BE2C (cell line): ENCODE measurements at places on chromosomes 2 and 18.

GRCh38 chr2:12803607-12804006 is 86.9 kb downstream of the TRIB2 start:
- no peak for DNase-seq

DNA sequence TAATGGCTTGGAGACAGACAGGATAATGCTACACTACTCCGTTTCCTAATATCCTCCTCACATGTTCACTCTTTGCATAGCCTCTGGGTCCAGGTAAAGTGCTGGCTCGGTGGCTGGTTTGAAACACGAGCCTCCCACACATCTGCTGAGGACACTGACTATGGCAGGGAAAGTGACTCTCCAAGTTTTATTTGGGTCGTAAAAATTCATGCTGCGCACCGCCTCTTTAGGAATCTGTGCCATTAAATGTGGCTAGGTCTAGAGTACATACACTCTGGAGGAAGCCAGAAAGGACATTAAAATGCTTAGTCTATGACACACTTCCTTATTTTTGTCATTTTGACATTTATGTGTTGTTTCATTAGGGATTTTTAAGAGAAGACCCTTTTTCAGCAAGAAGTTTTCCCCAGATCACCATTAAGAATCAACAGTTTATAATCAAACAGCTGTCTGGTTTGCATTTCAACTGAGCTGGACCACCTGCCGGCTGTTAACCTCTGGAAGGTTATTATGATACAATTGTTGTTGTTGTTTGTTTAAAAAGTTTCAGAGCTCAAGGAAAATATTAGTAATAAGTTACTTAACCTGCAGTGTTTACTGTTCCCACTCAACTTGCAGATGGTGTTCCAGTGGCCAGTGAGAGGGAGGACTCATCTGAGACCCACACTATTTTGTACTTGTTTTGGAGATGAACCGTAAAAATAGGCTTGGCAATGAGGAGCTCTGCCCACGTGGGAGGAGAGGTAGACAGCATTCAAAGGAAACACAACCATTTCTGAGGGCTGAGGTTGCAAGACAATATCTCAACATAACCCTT is 443.3 kb upstream of the MEIS1 start:
- DNase-seq = no peak

DNA sequence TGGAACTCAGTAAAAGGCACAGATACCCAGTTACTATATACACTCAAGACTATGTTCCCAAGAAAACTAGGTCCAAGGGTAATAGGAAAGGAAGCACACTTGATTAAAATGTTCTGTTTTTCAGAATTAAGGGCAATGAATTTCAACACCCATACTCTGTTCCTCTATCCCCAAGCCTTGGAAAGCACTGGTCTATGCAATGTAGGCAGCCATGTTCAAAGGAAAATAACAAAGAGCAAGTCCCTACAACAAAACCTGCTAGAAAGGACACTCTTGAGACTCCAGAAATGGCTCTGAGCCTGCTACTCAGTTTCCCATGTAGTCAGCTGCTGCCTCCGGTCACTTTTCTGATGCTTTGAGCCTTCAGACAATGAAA is 6.8 kb downstream of the CYB5A start:
- DNase-seq = no peak

GRCh38 chr18:7766346-7766745 is 199.2 kb downstream of the PTPRM start:
- DNase-seq = peak; percentile 48

- DNase-seq = no peak
These were observed 96.8 kb downstream of the FBXO15 start for GRCh38 chr18:74050807-74051206.

- no peak for DNase-seq
These were observed 148.3 kb downstream of the RHBDD1 start for GRCh38 chr2:226983895-226984749.

DNA sequence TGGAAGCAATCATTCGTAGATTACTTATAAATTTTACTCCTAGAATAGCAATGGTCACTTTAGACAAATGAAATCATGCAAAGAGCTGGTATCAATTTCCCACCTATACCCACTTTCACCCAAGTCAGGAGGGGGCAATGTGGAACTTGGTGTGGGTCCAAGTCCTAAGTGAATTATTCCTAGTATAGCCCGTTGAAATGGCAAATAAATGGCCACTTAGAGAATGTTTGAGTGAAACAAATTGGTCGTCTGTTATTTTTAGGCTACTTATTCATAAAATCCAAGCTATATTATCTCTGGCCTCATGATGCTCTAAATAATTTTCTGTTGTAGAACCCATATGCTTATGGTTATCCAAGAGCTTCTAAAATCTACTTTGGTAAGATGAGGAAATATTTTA is 98.1 kb downstream of the MYO3B start:
- DNase-seq = peak; percentile 23

DNA sequence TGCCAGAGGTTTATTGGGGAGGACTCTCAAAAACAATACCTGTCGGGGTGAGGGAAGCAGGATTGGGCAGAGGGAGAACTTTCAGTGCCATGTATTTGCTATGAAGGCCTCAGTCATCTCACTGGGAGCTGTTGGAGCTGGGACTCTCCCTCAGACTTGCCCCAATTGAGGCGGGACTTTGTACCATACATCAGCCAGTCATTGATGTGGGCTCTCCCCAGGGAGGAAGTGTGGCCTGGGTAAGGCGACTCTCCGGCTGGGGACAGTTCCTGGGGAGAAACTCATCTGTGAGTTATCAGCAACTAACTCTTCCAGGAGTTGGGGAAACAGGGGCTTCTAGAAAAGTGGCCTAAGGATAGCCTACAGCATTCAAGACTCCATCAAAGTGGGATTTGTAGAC is 66.5 kb downstream of the FTCDNL1 start:
- DNase-seq = no peak

- no peak for DNase-seq
These were observed 48.3 kb upstream of the ACAA2 start for GRCh38 chr18:49861659-49862058.

- DNase-seq = no peak
These were observed 135.8 kb downstream of the TPO start for GRCh38 chr2:1548910-1549673.

DNA sequence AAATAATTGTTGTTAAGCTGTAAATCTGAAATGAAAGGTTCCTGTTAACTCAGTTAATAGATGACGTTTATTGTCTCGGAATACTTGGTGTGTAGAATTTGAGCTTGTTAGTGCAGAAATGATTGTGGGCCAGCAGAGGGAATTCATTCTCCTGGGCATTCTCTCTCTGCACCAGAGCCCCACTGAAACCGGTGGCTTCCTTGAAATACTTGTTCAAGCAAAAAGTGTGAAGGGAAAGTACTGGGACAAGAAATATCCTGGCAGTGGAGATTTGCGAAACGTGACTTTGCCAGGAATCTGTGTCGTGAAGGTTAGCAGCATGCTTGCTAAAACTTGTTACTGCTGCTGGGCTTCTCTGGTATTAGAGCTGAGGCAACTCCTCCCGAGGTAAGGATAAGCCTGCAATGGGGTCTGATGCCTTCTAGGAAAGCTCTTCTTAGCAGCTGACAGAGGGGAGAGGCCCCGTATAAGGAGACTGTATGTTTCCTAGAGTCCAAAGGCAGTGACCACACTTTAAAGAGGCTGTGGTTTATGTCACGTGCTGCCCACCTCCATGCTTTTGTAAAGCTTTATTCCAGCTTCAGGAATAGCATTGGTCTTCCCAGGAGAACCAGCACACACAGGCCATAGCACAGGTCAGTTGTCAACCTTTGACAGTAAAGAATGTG is 2.0 kb downstream of the ITGA6 start:
- DNase-seq = no peak

DNA sequence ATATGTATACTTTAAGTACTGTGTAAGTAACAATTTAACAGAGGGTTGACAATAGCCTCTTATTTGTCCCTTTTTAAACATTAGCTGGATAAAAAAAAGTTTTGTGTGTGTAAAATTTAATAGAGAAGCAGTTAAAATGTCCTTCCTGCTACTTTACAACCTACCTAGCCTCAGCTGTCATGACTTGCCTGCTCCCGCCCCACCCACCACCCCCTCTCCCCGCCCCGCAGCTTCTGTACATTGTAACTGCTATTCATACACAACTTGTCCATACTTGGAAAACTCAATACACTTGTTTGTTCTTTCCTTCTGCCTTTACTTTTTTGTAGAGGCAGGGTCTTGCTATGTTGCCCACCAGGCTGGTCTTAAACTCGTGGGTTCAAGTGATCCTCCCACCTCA is 19.5 kb downstream of the RELCH start:
- DNase-seq = no peak

- no peak for DNase-seq
These were observed 284.1 kb downstream of the PHLPP1 start for GRCh38 chr18:62999392-62999791.

DNA sequence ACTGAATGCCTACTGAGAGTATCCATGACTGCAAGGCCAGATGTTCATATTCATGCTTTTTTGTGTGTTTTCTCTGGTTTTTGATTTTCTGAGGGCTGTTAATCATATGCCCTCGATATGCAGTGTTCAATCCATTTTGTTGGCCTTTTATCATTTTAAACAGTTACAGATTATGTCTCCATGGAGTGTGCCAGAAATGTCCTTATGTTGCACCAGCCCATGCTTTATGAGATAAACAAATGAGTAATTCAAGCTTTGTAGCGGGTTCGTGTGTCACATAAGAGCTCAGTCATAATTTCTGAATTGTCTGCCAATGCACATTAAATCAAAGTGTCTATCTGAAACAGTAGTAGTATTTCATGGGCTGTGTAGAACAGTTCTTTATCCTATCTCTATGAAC is 583.0 kb downstream of the THSD7B start:
- DNase-seq = no peak

DNA sequence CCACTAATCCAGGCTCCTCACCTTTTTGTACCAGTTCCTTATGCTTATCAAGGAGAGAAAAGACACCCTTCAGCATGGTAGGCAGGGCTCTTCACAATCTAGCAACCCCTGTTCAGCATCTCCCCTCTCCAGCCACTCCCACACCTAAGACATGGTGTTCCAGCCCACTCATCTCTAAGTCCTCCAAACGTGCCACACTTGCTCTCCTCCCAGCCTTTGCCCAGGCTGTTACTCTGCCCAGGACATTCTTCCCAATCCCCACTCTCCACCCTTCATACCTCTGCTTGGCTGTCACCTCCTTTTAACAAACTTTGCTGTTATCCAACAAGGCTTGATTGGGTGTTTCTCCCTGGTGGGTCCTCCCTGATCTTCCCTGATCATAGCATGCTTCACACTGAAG is 270.6 kb upstream of the CHAC2 start:
- DNase-seq = no peak

- DNase-seq = no peak
These were observed 204.4 kb upstream of the RASGRP3 start for GRCh38 chr2:33272001-33272400.

GRCh38 chr2:51212374-51212773 is 180.4 kb upstream of the NRXN1 start:
- no peak for DNase-seq

DNA sequence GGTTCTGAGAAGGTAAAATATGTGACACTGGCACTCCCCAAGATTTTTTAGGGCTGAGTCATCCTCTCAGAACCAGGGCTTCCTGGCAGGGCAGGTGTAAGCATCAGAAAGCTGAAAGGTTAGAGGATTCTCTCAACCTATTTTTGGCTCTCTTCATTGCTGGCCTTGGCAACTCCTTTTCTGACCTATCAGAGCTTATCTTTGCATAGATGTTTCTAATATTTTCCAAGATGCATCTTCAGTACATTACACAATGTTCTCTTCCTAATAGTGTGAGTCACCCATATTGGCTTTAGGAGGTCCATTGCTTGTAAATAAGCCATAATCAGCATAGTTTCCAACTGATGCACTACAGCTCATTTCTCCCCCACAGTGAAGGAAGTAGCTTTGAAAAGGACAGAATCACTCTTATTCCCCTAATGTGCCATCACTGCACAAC is 2008.4 kb upstream of the PIK3C3 start:
- no peak for DNase-seq

DNA sequence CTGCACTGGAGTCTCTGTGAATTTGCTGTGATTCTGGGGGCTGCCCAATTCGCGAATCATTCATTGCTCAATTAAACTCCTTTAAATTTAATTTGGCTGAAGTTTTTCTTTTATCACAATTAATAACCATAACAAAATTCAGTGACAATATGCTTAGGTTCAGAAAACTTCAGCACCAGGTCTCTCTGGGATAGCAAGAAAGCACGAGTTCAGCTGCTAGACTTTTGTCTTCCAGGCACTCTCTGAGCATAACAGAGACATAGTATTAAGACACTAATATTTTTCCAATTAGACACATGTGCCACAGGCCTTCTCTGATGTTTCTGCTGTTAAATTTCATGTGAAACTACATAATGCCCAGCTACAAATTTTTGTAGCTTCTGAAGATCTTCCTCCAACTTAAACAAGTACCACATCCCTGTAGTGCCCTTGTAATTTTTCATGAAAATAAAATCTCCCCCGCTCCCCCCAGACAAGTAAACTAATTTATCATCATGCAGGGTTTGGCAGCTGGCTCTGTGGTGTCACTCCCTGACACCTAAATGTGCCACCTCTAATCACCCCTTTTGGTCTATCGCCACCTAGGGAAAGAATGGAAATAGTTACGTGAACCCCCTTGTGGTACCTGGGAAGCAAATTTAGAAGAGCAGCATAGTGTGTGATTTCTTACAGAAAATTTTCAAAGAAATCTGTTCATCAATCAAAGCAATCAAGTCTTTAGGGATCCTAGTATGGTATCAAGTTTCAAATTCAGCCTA is 94.1 kb downstream of the CSRNP3 start:
- DNase-seq = no peak

GRCh38 chr2:101486258-101486701 is 11.4 kb upstream of the RFX8 start:
- DNase-seq = no peak

- no peak for DNase-seq
These were observed 363.5 kb downstream of the GRB14 start for GRCh38 chr2:164257742-164258141.

- no peak for DNase-seq
These were observed 98.9 kb upstream of the LGALSL start for GRCh38 chr2:64354857-64355680.

DNA sequence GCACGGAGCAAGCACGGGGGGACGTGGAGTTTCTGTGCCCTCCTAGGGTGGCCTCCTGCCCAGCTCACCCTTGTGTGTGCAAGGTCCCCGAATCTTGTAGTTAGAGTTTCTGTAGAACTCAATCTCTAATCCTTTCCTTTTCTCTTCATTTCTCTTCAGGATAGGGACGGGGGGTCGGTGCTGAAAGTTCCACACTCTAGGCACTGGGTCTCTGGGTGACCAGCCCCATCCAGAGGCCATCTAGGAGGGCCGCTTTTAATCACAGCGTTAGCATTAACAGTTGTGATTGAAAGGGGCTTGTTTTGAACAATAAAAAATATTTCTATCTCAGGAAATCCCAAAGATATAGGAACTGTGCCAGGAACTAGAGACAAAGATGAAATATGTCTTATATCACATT is 10.5 kb downstream of the SOCS6 start:
- DNase-seq = no peak

DNA sequence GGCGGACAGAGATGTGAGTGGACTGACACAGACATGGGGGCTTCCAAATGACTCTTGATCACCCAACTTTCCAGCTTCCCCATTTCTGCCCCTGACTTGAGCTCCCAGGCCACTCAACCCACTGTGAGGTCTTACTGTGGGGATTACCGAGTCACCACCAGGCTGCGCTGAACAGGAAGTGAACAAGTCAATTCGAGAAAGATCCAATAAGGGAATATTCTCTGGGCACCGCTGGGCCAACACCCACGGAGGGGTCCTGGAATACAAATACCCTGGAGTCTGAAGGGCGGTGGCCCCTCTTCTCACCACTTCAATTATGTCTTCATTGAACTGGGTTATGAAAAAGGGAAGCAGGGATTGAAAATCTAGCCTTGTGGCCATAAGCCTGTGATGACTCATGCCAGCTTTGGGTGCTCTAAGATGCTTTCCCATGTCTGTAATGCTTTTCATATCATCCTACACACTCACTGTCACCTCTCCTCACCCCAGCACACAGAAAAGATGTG is 37.7 kb downstream of the BCL11A start:
- no peak for DNase-seq
